Left cardiac atrium (tissue), 4 donors: ENCODE measurements at places on chromosomes 3 and 15. TPM values are rescaled to one million over a fixed set of nuclear protein-coding genes. Genes with fewer than 3 reads are reported as not detected.

DNA sequence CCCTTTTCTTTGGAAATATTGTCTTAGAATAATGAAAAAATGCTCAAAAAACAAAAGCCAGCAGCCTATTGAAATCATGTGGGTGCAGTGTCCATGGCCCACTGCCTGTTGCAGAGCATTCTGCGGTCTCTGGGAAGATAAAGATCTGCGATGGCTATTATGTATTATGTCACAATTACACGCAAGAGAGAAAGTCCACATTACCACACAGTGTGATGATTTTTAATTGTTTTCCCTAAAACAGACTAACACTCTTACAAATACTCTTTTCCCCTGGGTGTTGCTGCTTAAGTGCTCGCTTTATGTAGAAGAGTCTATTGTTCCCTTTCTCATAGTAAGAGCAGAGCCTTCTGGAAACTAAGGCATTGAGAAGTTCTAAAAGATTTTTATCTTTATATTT lies 32.2 kb downstream of the SSR3 start:
- no peak for DNase-seq

GRCh38 chr15:90143166-90143655 lies 40.9 kb upstream of the IDH2 start:
- DNase-seq, result peak; percentile 56

DNA sequence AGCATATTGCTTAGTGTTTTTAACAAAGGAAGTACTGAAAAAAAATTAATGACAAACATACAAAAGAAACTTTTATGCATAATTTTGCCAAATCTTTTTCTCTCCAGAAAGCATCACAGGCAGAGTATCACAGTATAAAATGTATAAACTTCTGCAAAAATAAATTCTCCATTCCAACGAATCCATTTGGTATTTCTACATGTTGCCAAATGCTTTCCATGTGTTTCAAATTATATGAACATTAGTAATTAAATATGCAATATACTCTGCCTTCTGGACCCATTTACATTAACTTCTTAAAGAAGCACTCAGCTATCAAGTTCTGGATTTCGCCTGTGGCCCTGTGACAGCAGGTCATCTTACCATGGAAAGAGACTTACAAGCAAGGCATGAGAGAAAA lies 189.1 kb upstream of the ALCAM start:
- DNase-seq, result no peak

DNA sequence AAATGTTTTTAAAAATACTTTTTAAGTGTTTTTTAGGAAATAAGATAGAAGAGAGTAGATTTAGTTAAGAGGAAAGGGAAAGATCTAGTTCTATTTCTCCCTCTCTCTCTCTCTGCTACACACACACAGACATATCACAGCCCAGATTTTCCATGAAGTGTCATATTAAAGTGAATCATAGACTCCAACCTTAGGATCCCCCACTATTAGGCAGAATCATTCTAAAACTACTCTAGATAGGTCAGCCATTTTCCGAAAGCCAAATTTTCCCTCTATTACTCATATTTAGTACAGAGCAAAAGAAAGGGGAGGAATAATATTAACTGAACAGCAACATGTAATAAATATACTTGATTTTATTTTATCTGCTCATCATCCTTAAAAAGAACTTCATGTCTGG lies 45.1 kb upstream of the RSL24D1 start:
- no peak for DNase-seq

GRCh38 chr3:39141171-39141995 lies 12.0 kb downstream of the CSRNP1 start:
- peak; percentile 78 for DNase-seq

The PRC1 gene
- total RNA-seq, result 6.2 TPM

The TM2D3 gene
- 46.8 TPM for total RNA-seq
